Fibroblast of skin of right quadriceps (primary cell): ENCODE measurements at places on chromosomes 11 and 22.

GRCh38 chr22:37538590-37539357 lies 19.6 kb upstream of the CARD10 start:
- DNase-seq, result peak; percentile 89

DNA sequence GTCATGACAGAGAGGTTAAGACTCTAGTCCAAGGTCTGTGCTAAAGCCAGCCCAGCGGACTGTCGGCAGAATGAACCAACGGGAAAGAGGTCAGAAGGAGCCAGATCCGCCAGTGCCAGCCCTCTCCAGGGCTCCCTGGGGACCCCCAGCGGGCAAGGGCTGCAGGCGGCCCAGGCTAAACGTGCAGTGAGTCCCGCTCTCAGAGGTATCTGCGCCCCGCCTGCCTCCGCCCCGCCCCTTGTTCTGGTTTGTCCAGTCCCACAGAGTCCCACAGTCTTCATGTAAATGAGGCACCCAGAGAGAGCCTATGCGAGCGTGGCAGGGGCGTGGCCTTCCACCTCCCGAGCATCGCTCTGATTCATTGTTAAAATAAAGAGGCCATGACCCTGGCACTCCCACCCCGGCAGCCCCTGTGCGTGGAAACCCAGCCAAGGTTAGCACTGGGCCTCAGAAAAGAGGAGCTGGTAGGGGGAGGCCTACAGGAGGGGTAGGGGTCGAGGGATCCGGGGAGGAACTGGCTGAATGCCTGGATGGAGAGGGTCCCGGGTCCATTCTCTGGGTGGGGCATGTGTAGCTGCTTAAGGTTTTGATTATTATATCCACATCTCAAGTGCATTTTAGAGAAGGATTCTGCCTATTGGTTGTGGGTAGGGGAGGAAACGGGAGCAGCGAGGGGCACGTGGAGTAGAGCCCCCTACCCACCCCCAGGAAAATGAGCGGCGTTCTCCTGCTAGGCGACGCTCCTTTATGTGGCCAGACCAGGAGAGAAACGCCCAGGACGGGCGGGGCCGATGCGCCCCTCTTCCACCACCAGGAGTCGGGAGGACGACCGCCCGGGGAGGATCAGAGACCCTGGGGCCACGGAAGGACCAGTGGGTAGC lies at the start of gene TRIOBP:
Gene TRIOBP, plus strand, starts transcription at position 392 of the 881 bp plus-strand sequence. CDS start 4,318 bp downstream, outside the sequence.
- peak; percentile 96 for DNase-seq

- DNase-seq, result no peak
These were observed 52.3 kb upstream of the YWHAH start for GRCh38 chr22:31892080-31892433.

DNA sequence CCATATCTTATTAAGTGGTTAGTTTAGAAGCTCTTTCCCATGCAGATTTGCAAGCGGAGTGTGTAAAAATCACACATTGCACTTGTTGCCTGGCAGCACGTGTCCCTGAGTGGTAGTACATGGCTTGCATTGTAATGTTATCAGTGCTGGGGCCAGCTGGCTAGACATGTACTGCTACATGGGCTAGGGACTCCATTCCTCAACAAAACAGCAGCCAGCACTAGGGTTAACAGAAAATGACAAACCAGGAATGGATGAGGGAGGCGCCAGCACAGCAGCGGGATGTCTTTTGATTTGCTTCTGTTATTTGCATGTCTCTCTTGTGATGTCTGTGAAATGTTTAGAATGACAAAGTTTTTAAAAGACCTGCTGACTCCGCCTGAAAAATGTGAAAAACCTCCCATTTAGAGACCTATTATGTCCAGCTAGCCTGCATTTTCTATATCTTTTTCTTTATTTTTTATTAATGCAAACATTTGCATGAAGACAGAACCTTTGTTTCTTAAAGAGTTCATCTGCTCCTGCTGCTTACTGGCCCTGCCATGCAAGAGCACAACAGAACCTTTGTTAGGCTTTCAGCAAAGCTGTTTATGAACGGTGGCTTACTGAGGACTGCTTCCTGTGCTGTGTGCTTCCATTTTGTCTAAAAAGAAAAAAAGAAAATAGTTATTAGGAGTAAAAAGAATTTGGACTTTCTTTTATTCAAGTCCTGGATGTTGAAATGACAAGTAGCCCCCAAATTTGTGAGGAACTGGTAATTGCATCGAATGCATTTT lies 40.7 kb downstream of the CSTPP1 start:
- DNase-seq, result no peak

DNA sequence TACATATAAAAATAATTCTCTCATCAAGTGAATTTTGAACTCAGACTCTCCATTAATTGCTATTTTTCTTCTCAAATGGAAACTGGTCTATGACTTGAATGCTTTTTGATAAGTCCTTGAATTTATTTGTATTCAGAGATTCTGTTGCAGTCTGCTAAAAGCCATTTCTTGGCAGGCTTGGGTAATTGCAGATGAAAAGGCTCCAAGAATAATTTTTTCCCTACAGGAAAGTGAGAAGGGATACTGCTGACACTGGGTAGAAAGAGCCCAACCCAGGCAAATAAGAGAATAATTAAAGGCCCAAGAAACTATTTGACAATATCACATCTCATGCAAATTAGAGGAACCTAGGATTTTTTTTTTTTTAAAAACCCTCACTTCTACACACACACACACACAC lies 246.5 kb upstream of the DDI1 start:
- DNase-seq, result no peak
